ENCODE measurements at places on chromosomes 3 and 15. TPM values are rescaled to one million over a fixed set of nuclear protein-coding genes. Genes with fewer than 3 reads are reported as not detected.

GRCh38 chr3:131608296-131608695, 105.5 kb upstream of the MRPL3 start:
- no peak for DNase-seq

- DNase-seq, result no peak
Observed at GRCh38 chr3:105606016-105606415, 239.3 kb downstream of the ALCAM start.

GRCh38 chr3:45318689-45319088, 69.7 kb upstream of the LARS2 start:
- no peak for DNase-seq

DNA sequence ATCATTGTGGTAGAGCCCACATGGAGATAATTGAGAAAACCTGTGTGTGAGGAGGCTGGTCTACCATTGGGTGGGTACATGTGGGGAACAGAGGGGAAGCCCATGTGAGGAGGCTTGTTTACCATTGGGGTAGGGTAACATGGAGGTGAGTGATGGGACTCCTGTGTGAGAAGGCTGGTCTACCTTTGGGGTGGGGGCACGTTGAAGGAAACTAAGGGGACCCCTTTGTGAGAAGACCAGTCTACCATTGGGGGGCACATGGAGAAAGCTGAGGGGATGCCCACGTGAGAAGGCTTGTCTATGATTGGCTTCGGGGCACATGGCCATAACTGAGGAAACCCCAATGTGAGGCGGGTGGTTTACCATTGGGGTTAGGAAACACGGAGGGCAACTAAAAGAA, 158.5 kb downstream of the FBLN2 start:
- no peak for DNase-seq

DNA sequence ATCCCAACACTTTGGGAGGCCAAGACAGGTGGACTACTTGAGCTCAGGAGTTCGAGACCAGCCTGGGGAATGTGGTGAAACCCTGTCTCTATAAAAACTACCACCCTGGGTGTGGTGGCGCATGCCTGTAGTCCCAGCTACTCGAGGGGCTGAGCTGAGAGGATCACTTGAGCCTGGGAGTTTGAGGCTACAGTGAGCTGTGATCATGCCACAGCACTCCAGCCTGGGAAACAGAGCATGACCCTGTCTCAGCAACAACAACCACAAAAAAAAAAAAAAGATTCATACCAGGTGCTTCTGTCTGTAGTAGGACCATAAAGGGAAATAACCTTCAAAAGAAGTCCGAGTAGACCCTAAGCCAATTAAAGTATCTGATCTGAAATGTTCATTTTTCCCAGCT, 94.5 kb downstream of the SERPINI1 start:
- DNase-seq, result no peak

- no peak for DNase-seq
Observed at GRCh38 chr3:142626971-142627370, 30.8 kb downstream of the PLS1 start.

- no peak for DNase-seq
Observed at GRCh38 chr15:93372865-93373223, 283.8 kb upstream of the RGMA start.

GRCh38 chr3:67094167-67094566, 96.1 kb downstream of the KBTBD8 start:
- DNase-seq, result no peak

DNA sequence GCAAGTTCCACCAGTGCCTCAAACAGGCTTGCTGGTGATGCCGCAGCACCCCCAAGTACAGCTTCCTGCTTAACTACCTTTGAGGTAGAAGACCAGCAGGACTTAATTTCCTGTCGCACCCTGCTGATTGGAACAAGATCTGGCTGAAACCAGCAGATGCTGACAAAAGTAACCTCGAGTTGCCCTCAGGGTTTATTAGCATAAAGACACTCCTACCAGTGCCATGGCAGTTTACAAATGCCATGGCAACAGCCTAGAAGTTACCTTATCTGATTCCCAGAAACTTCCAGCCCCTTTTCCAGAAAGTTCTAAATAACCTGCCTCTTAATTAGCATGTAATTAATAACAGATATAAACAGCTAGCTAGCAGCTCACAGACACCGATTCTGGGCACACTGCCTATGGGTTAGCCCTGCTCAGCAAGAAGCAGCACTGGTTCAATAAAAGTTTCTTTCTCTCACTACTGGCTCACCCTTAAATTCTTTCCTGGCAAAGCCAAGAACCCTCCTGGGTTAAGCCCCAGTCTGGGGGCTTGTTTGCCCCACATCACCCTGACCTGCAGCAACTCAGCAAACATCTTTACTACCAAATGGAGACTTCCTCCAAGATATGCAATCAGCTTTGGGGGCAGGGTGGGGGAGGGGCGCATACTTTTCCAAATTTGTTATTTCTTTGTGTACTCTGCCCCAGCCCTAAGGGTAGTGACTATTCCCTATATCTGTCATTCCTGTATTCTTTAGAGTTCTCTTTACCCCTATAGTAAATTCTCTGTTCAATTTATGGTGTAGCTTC, 54.2 kb downstream of the MAP4 start:
- DNase-seq, result no peak

GRCh38 chr15:46489276-46489675, 854.4 kb downstream of the SQOR start:
- DNase-seq, result no peak

GRCh38 chr3:98532275-98532637, 478 bp downstream of the GPR15 start:
- DNase-seq, result no peak

GRCh38 chr15:83970295-83970890, 265.2 kb upstream of the GOLGA6L4 start:
- no peak for DNase-seq

DNA sequence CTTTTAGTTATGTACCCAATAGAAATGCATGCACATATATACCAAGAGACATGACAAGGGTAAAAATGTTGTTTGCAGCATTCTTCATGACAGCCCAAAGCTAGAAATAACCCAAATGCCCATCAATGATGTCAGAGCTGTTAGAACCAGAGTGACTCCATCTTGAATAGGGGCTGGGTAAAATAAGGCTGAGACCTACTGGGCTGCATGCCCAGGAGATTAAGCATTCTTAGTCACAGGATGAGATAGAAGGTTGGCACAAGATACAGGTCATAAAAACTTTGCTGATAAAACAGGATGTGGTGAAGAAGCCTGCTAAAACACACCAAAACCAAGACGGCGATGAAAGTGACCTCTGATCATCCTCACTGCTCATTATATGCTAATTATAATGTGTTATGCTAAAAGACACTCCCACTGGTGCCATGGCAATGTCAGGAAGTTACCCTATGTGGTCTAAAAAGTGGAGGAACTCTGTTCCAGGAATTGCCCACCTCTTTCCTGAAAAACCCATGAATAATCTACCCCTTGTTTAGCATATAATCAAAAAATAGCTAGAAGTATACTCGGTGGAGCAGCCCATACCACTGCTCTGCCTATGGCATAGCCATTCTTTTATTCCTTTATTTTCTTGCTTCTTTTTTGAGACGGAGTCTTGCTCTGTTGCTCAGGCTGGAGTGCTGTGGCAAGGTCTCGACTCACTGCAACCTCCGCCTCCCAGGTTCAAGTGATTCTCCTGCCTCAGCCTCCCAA, 32.9 kb downstream of the ZBTB11 start:
- DNase-seq, result no peak

Gene TMEM266
- total RNA-seq, result not detected

Gene HYKK
- 2.6 TPM for total RNA-seq

Gene AGBL1
- not detected for total RNA-seq

Gene ATP8B4
- not detected for total RNA-seq

Data from pulmonary artery endothelial cell (primary cell).